ENCODE measurements at places on chromosomes 6 and 20.

GRCh38 chr20:24772667-24773066 is 176.4 kb upstream of the CST7 start:
- DNase-seq, result no peak

GRCh38 chr6:13431059-13431656 is 56.2 kb downstream of the GFOD1 start:
- DNase-seq, result no peak

DNA sequence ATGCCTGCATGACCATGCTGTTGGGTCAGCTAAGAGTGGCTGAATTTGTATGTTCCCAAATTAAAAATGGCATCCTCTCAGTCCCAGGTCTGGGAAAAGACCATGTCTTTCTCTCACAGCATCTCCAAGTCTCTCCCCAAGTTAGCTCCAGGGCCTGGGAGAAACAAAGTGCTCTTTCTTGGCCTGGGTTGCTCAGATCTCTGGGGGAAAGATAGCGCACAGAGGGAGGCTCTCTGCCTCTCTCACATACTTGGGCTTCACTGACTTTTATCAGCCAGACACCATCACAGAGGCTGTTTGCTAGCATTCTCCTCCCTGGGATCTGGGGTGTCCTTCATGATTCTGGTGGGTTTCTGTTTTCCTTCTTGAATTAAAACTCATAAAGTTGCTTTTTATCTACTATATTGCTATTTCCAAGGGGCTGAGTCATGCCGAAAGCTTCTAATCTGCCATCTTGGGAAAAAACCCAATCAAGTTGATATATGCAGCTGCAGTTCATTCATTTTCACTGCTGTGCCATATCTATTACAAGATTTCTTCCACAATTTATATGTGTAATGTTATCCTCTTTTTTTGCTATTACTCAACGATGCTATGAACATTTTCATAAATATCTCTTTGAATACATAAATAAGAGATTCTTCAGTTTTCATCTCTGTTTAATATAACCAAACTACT is 190.2 kb downstream of the MOXD1 start:
- DNase-seq, result no peak

GRCh38 chr20:20188647-20189046 is 136.3 kb downstream of the CFAP61 start:
- DNase-seq, result no peak

DNA sequence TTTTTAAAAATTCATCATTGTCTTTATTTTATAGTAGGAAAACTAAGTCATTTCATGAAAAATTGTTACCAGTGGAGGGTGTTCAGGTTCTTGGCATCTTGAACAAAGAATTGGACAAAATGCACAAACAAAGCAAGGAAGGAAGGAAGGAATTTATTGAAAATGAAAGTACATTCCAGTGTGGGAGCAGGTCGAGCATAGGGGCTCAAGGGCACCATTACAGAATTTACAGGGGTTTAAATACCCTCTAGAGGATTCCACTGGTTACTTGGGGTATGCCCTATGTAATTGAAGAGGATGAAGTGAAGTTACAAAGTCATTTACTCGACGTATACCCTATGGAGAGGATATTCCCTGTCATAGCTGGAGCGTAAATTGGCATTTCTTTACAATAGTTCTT is 37.4 kb upstream of the HDAC2 start:
- DNase-seq, result no peak

DNA sequence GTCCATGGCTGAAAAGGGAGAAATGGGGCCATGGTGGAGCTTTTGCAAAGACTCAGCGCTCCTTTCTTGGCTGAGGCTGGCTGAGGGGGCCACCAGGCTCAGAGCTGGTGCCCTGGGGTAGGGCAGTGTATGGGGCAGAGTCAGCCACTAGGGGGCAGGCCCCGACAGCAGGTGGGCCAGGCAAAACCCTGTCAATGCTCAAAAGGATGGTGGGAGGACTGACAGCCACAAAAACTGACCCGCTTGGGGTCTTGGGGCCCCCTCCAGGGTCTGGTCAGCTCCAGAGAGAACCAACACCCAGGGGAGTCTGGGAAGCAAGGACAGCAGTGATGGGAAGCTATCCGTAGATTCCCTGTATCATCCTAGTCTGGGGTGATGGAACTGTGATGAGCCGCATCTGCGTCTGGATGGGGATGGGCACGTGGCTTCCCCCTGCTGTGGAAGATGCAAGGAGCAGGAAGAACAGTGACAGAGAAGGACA is 306.9 kb downstream of the DHX35 start:
- no peak for DNase-seq

DNA sequence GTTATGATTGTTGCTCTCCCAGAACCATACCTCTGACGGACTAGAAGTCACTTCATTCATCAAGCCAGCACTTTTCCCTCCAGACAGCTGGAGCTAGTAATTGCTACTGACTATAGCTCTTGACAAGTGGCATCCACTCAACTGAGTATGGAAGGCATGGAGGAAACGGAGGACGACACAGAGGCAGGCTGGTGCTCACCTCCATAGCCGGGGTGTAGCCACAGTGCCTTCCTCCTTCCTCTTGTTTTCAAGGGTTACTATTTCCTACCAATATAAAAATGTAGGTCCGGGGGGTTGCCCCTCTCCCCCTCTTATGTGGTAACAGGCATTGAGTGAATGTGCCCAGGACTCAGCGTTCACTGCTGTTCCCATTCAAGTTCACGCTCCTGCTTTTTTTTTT is 23.5 kb upstream of the FOXC1 start:
- DNase-seq, result no peak

DNA sequence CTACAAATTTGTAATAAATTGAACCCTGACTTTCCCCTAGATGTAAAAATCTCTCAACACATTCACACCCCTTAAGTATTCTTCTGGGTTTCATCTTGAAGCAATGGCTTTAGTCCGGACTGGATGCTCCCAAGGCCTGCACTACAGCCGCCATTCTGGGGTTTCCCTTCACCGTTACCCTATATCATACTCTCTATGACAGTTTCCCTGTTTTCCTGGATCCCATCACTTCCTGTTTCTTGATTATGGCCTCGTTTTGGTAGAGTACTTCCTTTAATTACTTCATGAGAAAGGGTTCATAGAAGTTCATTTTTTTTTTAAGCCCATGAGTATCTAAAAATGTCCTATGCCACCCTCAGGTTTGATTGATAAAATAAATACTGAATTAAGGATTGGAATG is 11.7 kb downstream of the FIG4 start:
- no peak for DNase-seq

- no peak for DNase-seq
These were observed 221.7 kb upstream of the MARCKS start for GRCh38 chr6:113635222-113635986.

DNA sequence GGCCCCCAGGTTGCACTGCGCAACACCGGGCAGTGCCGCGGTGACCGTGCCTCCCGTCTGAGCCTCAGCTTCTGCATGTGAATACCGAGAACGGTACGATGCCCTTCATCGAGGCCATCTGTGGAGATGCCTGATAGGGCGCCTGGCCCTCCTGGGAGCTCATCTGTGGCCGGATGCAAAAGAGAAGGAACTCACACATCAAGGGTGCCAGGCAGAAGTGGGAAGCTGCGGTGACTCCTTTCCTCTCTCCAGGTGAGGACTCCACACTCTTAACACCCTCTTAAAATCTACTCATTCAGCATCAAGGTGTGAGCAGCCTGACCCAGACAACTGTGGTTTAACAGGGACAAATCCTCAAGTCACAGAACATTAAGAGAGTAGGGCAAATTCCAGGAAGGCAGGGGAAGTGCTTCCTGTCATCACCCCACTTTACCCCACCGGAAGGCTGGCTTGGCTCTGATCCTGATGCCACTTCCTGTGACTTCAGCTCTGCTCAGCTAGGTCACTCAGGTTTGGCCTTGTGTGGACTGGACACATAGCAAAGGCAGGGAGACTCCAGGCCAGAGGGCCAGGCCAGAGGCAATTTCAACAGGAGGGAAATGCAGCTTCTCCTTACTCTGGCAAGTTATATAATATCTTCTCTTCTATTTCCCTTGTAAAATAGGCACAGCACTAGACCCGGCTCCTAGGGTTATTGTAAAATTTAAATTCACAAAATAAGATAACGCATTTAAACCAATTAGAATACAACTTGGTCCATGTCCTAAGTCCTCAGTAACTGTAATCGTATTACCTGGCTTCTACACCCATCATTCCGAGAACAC is 69.4 kb downstream of the CPNE5 start:
- no peak for DNase-seq

DNA sequence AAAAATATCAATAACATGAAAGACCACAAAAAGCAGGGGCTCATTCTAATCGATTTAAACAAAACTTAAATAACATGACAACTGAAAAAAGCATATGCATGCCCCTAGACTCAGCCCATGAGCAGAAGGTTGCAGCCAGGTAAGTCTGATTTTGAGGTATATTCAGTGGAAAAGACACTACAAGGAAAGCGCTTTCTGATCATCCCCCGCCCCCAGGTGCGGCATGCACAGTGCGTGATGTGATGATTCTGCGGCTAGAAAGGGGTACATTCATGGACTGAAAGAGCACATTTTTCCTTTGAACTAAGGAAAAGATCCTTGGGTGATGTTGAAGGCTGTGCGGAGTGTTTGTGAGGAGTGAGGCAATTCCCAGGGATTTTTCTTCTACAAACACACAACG is 16.9 kb upstream of the FOXC1 start:
- DNase-seq, result no peak

DNA sequence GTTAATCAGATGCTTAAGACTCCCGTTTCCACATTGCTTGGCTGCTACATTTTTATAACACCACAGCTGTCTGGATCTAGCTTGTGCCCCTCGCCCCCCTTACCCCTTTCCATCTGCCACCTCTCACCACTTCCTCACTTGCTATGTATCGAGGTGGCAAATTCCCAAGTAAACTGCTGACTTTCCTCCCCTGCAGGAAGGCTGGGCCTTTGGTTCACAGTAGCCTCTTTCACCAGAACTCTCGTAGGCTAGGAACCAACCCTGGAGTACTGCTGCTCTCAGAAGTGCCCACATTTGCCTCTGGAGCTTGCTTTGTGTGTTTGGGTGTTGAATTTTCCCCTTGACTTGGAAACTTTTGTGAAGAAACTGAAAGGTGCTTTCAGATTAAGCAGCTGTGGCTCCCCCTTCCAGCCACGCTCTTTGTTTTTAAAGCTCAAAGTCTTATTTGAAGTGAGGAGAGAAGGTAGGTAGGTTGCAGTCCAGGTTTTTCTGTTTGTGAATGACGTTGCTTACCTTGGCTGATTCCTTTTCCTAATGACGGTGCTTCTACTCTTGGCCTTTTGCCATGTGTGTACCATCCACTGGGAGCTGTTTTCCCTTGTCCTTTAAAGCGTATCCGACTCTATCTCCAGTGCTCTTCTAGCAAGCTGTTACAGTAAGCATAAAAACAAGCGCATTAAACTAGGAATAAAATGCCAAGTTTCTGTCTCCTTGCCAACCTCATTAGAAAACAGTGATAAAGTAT is 90.4 kb downstream of the CARMIL1 start:
- DNase-seq, result peak; percentile 50

- no peak for DNase-seq
These were observed 26.3 kb downstream of the CDH26 start for GRCh38 chr20:59984541-59984940.

GRCh38 chr6:126156973-126157372 is 170.6 kb downstream of the TRMT11 start:
- no peak for DNase-seq

DNA sequence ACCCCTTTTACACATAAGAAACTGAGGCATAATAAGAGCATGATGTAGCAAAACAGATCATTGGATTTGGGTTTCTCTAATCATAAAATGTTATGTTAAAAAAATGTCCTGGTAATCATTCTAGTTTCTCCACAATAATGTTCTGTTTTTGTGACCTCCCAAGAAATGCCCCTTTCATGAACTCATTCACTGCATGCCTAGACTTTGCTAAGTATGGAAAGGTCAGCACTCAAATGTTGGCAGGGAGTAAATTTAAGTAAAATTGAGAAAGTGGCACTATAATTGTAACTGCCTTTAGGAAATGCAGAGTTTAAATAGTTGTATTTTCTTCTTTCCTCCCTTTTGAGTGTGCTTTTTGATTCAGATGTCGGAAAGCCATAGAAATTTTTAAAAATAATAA is 48.5 kb upstream of the ID4 start:
- DNase-seq, result no peak
